Stimulated activated CD8-positive, alpha-beta memory T cell treated with anti-CD3 and anti-CD28 coated beads, Interleukin-2, amount 100 ng/mL, for 48 hours (primary cell): ENCODE measurements at places on chromosomes 2 and 18.

DNA sequence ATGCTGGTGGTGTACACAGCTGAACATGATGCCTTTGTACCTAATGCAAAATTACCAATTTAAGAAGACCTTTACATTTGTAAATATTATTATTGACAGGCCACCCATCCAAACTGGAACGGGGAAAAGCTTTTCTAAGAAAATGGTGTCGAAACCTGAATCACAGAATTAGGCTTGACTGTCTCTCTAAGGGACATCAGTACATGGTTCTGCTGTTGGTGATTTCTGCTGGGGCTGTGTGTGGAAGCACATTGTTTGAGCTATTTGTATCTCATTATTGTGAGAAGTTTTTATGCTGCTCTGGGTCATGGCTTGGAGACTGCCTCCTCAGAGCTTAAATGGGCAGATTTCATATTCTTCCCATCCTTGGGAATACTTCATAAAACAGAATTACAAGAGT lies 420.9 kb upstream of the POU3F3 start:
- no peak for DNase-seq

DNA sequence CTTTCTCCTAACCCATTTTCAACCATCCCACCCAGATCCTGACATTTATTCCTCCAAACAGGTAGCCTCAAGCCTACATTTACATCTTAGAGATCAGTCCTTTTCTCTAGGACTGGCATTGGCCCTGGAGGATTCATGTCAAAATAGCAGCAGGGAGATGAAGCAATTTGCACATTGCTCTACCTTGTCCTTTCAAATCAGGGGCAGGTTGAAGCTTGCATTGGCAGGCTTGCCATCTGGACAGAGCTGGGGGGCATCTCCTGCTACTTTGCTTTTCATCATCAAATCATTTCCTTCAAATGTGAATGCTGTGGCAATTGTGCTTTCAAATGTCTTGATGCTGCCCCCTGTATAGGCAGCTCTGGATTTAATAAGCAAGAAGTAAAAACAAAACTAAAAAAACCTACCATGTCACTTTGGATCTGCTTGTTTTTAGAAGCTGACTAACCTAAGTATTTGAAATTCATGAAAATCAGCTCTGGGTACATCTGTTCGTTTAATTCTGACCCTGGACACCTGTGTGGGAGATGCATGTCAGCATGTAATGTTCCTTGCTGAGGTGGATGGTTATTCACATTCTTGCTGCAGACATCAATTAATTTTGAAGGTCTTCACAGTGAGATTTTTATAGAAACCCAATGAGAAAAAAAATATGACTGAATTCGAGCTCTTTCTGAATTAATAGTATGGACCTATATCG lies 47.9 kb downstream of the KIF5C start:
- no peak for DNase-seq

- DNase-seq: no peak
Measured at GRCh38 chr18:5969355-5969988, 74.2 kb upstream of the TMEM200C start.

- no peak for DNase-seq
Measured at GRCh38 chr2:150575861-150576260, 88.4 kb upstream of the RND3 start.

GRCh38 chr2:27356056-27356381 lies 545 bp downstream of the GTF3C2 start:
- peak; percentile 41 for DNase-seq

- DNase-seq: no peak
Measured at GRCh38 chr18:24447961-24448360, 12.5 kb upstream of the HRH4 start.

DNA sequence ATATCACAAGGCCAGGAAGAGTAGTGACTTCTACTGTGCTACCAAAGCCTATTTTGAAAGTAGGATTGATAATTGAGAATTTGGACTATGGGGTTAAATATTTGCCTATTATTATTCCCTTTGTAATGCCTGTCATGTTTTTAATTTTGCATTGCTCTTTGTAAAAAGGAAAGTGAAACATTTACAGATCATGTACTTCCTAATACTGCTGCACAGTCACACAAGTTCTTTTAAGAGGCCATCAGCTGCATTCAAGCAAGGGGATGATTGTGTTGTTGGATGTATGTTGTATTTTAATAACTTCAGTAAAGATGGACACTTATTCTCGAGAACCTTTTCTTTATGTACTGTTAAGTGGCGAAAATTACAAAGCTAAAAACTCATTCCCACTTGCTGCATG lies 70.1 kb downstream of the PLEKHA3 start:
- no peak for DNase-seq

DNA sequence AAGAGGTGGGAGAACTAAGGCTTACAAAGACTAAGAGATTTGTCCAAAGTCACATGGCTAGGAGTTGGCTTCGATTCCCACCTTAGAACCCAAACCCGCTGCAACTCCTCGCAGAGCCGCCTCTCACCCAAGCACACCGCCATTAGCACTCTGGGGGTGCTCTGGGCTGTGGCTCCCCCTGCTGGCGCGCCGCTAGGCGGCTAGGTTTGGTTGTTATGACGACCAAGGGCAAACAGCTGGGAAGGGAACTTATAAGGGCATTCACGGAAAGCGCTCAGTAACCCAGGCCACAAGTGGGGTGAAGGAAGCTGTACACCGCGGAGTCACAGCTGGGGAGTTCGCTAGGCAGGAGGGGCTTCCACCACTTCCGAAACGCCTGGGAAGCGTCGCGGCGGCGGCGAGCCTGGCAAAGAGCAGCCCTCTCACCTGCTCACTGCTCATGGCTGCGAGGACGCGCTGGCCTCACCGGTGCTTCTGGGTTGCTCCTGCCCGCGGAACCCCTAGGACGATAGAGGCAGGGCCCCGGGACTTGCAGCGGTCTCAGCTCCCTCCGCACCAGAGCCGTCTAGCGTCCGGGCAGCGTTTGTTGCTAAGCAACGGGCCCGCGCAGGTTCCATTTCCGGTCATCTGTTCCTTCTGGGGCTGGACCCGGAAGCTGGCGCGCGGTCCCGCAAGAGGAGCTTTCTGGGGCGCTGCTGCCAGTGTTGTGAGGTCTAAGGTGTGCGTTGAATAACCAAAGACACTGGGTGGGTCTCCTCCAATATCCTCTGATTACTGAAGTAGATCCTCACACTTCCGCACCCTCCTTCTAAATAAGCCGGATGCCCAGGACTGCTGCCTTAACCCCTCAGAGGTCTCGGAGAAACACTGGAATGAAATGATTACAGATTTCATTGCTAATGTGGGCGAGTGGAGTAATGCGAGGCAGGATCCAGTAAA lies at the start of gene DNAH7:
Gene DNAH7 (minus strand): TSS at position 567 of the 939 bp plus-strand sequence. CDS start 126 bp downstream, at position 441.
- DNase-seq: peak; percentile 83
